ENCODE measurements at places on chromosomes 5 and 9.

DNA sequence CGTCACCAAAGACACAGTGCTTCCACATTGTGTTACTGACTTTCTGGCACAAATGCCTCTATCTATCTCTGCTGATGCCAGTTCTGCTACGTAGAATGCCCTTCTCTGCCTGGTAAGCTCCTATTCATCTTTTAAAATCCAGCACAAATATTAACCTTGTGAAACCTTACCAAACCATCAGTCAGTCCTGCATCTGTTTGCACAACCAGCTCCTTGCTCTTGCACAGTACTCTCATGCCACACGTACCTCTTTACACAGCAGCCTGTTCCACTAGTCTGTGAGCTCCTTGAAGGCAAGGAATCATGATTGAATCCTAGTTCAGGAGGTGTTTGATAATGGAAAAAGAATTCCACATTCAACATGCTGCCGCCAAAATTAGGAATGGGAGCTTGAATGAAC is 56.3 kb downstream of the TEX10 start:
- no peak for DNase-seq

- DNase-seq = no peak
Observed at GRCh38 chr5:3943859-3944258, 348.2 kb downstream of the IRX1 start.

GRCh38 chr9:133978226-133978898 is 13.8 kb downstream of the VAV2 start:
- no peak for DNase-seq

- DNase-seq = no peak
Observed at GRCh38 chr9:16387382-16387781, 483.1 kb downstream of the BNC2 start.

GRCh38 chr5:90307782-90308181 is 101.8 kb downstream of the CETN3 start:
- no peak for DNase-seq

- no peak for DNase-seq
Observed at GRCh38 chr5:168710706-168711105, 131.5 kb upstream of the PANK3 start.

DNA sequence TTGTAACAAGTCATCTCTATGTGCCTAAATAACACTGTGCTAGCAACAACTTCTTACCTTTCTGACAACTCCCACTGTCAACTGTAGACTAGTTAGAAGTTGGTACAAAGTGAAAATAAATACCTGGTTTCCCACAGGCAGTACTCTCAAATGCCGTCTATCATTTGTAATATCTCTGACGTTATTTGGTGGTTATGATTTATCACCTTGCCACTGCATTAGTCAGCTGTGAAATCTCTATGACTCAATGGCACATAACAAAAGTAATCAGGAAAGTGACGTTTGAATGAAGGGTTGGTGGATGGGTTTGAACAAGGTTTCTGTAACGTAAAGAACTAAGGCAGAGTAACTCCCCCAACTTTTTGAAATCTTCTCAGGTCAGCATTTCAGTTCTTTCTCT is 592.3 kb downstream of the MAT2B start:
- no peak for DNase-seq

GRCh38 chr9:134301387-134302129 is 24.7 kb upstream of the RXRA start:
- peak; percentile 13 for DNase-seq

GRCh38 chr9:127397646-127398274 is 791 bp downstream of the SLC2A8 start:
- DNase-seq = peak; percentile 60

DNA sequence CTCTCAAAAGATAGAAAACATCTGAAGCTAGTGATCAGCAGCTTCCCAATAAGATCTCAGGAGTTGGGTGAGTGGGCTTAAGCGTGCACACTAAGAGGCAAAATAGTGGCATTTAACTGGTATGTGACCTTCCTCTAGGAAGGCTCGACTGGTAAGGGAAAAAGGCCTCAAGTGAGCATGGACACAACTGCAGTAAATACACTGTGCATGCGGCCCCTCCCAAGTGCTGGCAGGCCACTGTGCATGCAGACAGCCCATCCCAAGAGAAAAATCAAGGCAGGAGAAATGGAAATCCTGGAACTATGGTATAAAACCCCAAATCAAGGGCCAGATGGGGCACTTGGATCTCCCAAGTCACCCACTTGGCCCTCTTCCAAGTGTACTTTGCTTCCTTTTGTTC is 112.7 kb downstream of the SMC2 start:
- no peak for DNase-seq

DNA sequence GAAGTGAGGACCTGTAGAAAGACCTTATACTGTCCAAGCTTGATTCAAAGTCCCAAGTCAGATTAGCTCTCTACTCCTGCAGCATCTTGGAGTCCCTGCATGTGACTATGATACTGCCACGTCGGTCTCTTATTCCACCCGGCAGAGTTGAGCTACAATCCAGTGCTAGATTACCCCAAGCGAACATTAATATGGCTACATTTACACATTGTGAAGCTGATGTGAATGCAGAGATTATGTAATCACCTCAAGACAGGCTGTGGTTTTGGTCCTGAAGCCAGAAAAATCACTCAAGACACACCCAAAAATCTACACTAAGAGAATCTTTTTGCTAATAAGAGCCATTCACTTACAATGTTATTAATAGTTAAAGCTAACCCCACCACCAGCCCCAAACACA is 116.7 kb downstream of the GNA14 start:
- no peak for DNase-seq

DNA sequence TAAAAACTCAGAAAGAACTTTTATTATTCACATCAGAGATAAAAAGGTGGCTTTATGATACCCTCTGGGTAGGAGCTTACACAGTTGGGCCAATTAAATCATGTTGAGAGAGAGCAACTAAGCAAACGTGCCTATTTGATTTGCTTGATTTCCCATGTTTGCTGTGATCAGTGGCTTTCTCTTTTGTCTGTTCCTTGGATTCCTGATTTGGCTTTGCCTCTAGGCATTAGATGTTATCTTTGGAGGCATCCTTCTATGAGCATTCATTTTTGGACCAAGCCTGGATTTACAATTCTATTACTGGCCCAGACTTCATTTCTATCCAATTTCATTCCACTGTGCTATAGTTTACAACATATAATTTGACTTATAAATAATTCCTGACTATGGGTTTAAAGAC is 35.9 kb downstream of the VCAN start:
- DNase-seq = no peak

DNA sequence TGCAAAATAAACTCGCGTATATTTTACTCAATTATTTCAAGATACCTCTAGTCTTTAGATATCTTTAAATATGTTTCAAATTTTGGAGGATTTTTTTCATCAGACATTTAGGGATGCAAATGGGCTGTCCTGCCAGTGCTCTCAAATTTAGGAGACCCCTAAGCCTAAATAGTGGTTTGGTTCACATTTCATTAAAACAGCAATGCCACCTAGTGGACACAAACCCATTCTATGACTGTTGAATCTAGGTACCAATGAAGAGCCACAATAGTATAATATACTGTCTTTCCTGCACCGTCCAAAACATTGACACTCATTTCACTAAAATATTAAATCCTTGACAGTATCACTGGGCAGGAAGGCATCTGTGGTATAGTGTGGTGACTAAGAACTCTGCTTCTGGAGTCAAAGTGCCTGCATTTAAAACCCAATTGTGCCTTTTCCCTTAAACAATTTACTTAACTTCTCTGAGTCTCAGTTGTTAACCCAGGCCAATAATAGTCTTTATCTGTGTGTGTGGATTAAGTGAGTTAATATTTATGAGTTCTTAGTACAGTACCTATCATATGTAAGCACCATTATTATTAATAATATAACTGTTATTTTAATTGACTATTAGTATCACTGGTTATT is 148.0 kb downstream of the RORB start:
- no peak for DNase-seq

DNA sequence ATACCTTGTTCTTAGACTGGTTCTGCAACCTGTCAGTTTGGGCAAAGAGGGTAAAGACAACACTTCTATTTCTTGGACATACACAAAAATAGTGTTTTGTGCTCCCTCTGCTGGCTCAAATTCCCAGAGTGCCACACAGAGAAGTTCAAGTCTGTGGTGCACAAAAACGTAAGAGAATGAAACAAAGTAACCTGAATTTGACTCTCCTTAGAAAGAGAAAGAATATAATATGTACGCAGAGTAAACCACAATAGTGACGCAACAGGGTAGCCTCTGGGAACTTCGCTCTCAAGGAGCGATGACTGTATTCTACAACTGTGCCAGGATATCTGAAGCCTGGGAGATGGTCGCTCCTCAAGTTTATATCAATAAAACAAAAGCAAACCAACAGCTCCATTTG is 18.5 kb downstream of the DDX31 start:
- no peak for DNase-seq

DNA sequence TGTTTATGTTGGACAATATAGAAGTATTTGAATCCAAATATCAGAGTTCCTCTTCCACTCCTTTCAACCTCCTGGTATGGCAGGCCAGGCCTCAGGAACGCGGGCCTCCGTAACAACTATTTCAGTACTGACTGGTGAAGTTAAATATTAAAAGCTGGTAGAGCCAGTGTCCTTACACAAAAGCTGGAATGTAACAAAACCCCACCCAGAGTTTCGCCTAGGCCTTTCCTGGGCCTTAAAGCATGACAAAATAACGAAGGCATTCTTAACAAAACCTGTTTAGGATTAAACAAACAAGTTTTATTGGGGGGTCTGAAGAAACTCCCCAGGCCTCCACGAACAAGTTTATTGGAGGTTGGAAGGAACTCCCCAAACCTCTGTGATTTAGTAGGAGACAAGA is 61.6 kb upstream of the GNE start:
- no peak for DNase-seq

- DNase-seq = no peak
Observed at GRCh38 chr9:71302776-71303175, 181.4 kb upstream of the TRPM3 start.

DNA sequence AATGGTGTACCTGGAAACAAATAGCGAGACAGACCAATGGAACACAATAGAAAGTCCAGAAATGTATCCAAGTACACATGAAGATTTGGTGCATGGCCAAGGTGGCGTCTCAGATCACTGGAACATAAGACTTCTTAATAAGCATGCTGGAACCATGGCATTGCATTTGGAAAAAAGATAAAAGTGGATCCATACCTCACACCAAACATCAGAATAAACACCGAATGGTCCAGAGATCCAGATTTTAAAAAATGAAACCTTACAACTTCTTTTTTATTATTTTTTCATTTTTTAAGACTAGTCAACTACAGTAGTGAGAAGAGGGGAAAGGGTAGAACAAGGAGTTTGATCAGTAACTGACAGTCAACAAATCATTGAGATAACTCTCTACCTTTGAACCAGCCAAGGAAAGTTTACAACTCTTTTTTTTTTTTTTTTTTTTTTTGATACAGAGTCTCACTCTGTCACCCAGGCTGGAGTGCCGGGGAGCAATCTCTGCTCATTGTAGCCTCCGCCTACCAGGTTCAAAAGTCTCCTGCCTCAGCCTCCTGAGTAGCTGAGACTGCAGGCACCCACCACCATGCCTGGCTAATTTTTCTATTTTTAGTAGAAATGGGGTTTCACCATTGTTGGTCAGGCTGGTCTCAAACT is 8.8 kb upstream of the DUSP1 start:
- DNase-seq = no peak

GRCh38 chr9:72140586-72140985 is 8.7 kb upstream of the GDA start:
- DNase-seq = no peak

- DNase-seq = no peak
Observed at GRCh38 chr5:145008876-145009530, 826.1 kb downstream of the PRELID2 start.

DNA sequence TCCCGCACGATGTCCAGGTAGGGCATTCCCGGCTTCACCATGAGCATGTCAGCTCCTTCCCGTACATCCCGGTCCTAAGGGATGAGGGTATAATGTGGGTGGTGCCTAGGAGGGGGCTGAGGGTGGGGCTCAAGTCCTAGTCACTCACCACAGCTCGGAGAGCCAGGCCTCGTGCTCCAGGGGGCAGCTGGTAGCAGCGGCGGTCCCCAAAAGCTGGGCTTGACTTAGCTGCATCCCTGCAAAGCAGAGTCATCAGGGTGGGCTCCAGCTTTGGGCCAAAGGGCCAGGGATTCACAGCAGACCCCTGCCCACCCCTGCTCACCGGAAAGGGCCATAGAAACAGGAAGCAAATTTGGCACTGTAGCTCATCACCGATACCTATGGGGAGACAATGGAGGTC is 11.6 kb downstream of the ALAD start:
- DNase-seq = no peak

- no peak for DNase-seq
Observed at GRCh38 chr9:27848315-27848714, 275.0 kb upstream of the C9orf72 start.

DNA sequence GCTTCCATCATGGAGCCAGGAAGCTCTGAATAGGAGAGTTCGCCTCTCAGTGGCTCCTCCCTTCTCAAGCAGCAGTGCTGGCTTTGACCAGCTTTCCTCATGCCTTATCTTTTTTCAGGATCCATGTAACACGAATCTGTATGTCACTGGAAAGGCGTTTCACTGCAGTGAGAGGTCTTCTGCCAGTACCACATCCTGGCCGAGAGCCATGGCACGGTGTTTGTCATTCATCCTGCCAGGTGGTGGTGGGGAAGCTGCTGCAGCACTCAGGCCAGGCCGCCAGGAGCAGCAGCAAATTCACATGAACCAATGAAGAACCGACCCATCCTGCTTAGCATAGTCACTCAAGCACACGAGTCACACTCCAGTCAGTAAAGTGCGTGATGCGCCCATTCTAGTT is 179.0 kb downstream of the FANCC start:
- DNase-seq = peak; percentile 50

- no peak for DNase-seq
Observed at GRCh38 chr5:31196309-31196708, 2.8 kb downstream of the CDH6 start.

DNA sequence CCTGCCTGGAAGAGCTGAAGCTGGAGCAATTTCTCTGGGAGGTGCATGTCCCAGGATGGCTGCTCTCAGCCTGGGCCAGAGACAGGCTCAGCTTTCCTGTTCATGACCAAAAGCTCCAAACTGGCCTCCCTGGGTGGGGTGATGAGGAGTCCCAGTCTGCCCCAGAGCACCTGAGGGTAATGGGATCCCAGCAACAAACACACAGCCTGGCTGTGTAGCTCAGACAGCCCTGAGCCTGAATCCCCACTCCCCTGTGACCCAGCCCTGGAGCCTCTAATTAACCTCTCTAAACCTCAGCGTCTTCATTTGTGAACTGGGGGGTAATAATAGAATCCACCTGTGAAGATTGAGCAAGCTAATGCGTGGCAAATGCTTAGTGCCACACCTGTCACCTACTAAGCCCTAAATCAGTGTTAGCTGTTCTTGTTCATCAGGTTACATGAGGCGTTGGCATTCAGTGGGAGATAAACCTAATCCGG is 67.5 kb downstream of the HSPA4 start:
- DNase-seq = no peak

DNA sequence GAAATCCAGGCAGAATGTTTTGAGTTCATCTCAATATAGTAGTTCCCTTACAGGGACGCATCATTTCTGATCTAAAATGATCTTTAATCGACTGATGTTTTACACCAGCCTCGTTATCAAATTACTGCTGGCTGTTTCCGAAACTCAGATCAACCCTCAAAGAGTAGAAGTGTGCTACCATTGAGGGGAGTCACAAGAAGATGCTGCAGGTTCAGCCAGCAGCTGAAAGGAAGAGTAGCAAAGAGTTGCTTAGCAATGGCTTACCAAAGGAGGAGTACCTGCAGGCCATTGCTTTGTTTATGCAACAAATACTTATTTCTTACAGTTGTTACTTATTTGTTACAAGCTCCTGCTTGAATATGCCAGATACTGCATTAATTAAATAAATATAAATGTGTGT is 144.1 kb downstream of the EBF1 start:
- no peak for DNase-seq

GRCh38 chr5:30502277-30502676 is 691.2 kb upstream of the CDH6 start:
- DNase-seq = no peak

GRCh38 chr5:113067635-113068344 is 91.2 kb downstream of the DCP2 start:
- peak; percentile 49 for DNase-seq

Measured in right hindlimb (tissue), 1 donor.